Retina (tissue), 1 donor: ENCODE measurements at places on chromosomes 2 and 18.

GRCh38 chr2:29951576-29951975 lies 30.2 kb upstream of the ALK start:
- no peak for DNase-seq

DNA sequence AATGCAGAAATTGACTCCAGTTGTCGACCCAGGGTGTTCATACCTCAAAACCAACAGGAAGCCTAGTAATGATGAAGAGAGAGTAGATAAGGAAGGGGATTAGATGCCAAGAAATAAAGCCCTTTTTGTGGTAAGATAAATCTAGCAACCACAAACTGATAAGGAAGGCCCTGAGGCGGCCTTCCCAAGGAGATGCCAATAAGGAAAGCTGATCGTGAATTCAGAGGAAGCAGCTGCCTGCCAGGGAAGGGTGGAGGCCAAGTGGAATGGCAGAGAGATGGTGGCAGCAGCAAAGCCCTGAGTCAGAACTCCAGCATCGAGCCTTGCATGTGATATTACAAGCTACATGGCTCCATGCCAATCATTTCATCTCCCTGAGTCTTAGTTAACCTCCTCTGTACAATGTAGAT lies 126.3 kb downstream of the IRS1 start:
- no peak for DNase-seq

DNA sequence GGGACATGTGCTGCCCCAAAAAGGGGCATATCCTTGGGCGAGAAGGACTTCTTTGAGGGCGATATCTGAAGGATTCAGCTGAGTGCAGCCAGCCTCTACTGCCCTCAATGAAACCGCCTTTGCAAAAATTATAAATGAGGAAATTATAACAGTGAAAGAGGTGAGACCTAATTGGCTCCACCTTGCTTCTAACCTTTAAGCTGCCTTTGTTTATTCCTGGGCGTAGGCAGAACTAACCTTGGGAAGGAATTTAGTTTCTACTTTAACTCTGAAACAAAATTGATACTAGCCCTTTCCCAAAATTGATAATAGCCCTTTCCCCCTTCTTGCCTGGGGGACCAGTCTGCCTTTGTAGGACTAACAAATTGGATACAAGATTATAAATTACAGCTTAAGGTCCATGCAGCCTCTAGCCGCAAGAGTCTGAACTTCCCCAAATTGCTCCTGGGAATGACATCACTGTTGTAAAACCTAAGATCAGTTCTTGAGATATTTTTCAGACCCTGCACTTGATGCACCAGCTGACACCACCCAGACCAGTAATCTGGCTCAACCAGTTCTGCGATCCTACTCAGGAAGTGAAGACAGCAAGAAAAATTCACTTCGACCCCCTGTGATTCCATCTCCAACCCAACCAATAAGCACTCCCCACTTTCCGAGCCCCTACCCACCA lies 36.0 kb upstream of the ASAP2 start:
- no peak for DNase-seq

GRCh38 chr2:11022064-11022463 lies 110.3 kb downstream of the KCNF1 start:
- DNase-seq, result no peak

- no peak for DNase-seq
Observed at GRCh38 chr18:72206814-72207213, 337.3 kb downstream of the CBLN2 start.

DNA sequence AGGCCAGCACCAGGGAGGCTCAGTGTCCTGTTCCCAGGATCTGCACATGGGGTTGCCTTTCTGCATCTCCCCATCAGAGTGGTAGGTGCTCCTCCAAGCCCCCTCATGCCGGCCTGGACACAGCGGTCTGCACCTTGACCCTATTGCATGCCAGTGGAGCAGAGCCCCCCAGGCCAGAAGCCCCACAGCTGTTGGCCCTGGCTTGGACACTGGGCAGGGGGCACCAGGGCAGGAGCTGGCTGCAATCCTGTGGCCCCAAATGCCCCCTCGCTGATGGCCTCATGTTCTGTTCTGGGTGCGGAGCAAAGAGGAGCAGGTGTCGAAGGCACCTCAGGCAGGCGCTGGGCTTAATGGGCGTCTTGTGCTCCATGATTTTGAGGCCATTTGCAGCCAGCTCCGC lies 62.7 kb downstream of the CCDC74A start:
- no peak for DNase-seq

DNA sequence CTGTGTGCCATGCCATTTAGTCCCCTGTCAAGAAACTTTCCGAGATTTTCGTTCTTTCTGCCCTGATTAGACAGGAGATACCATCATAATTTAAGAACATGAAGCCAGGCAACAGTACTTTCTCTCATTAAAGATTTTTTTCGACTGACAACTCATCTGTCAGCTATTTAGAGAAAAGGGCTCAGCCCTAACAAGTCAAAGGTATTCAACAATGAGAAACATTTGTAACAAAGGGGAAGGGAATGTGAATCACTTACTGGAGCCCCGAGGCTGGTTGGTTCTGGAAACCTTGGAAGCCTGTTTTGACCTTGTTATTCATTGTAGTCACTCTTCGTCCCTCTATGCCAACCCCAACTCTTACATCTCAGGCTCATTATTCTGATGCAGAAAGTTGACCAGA lies 199.4 kb downstream of the SPP2 start:
- DNase-seq, result no peak

- no peak for DNase-seq
Observed at GRCh38 chr18:28372186-28372585, 195.3 kb upstream of the CDH2 start.

GRCh38 chr18:48713309-48713708 lies 174.5 kb downstream of the CTIF start:
- DNase-seq, result peak; percentile 54

GRCh38 chr2:8389431-8390108 lies 292.3 kb upstream of the ID2 start:
- DNase-seq, result no peak

DNA sequence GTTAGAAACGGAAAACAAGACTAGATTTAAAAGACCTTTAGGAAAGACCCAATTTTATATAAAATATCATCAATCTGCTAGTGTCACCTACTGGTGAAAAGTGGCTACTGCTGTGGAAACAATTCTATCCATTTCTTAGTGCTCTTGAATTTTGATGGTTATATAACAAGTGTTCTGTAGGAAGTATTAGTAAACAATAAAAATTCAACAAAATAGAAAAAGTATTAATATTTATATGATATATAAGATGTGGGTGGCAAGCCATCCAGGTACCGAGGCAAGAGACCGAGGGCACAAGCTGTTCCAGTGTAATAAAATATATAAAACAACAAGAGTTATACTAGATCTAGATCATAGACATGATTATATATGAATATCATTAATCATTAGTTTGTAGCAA lies 6.2 kb upstream of the TMEM87B start:
- DNase-seq, result peak; percentile 15

- DNase-seq, result peak; percentile 75
Observed at GRCh38 chr18:27605107-27605834, 420.2 kb upstream of the CHST9 start.

DNA sequence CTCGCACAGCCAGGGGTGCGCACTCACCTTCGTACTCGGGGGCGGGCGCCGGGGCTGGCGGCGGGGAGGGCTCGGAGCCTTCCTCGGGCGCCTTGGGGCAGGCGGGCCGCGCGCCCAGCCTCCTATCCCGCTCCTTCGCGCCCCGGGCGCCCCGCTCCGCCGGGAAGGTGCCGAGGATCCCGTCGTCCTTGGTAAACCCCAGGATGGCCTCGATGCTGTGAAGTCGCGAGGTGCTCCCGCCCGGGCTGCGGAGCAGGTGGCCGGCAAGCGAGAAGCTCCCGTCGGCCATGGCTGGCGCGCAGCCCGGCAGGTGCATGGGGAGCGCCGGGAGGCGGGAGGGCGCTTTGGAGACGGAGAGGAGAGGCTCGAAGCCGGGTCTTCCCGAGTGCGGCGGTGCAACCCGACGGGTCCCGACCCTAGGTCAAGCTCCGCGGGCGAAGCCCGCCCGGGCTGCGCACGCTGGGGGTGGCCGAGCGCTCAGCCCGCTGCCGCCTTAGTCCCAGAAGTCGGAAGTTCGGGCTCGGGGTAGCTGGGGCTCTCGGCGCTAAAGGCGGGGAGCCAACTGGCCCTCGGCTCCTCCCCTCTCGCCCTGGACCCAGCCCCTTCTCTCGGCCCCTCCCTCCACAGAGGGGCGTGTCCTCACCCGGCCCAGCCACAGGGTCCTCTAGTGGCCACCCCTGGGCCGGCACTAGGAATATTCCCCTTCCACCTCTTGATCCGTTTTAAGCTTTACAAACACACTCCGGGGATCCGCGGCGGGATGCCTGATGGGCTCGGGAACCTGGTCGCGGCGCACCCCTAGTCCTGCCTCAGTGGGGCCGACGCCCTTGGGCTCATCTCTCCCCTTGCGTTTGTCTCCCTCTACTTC lies at the start of gene RAX:
RAX (minus strand) TSS at position 564 of the 868 bp plus-strand sequence; CDS start at position 316, 248 bp downstream.
- peak; percentile 98 for DNase-seq

DNA sequence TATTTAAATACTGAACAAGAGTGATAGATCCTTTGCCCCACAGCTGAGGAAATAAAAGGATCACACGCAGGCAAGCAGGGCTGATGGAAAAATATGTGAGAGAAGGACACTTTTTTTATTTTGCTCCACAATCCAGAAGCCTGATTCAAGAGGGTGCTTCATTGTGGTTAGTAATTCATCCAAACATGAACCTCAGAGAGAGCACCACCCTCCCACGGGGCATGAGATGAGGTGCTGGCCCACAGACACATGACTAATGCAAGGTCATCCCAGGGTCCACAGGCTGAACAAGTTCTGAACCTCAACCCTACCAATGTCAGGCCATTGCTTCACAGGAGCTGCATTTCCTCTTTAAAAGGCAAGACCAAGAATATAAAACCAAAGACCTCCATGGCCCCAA lies 239.6 kb downstream of the MREG start:
- DNase-seq, result no peak

DNA sequence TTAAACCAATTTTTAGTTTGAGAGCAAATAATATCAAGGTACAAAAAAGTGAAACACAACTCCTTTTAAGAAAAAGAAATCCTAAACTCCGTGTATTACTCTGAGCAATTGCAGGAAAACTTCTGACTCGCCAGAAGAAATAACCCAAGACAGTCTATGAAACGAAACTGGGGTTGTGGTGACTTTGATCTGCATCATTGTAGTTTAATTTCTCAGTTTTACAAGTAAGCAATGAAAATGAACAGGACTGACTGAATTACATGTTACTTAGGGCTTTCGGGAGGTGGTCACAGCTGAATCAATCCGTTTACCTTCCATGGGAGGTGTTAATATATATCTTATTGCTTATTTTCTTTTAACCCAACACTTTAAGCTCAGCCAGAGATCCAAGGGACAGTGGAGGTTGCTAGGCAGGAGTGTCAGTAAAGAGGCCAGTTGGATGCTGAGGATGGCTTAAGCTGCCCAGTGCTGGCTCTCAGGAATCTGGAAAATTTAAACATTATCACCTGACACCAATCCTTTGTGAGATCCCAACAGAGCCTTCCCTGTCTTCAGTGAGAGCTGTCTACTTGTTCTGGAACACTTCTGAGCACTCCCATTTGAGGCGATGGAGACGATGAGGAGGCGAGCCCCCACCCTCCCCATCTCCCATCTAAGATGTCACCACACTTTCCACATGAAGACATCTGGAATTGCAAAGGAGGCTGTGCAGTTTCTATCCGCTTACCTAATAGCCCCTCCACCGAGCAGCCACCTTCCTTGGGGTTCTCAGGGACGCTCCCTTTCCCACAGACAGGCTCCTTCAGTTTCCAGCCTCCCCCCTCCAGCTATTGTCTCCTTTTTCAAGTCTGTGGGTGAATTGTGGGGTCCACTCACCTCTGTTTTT lies 3.6 kb upstream of the RAB31 start:
- no peak for DNase-seq

- DNase-seq, result no peak
Observed at GRCh38 chr2:180583441-180584140, 396.8 kb upstream of the UBE2E3 start.

- DNase-seq, result no peak
Observed at GRCh38 chr2:157751462-157752058, 122.9 kb upstream of the ACVR1C start.

- no peak for DNase-seq
Observed at GRCh38 chr18:76670564-76671288, 151.6 kb upstream of the ZNF236 start.

- DNase-seq, result no peak
Observed at GRCh38 chr2:9430316-9431293, 7.2 kb downstream of the CPSF3 start.

- DNase-seq, result no peak
Observed at GRCh38 chr2:120700659-120701058, 35.0 kb upstream of the GLI2 start.

DNA sequence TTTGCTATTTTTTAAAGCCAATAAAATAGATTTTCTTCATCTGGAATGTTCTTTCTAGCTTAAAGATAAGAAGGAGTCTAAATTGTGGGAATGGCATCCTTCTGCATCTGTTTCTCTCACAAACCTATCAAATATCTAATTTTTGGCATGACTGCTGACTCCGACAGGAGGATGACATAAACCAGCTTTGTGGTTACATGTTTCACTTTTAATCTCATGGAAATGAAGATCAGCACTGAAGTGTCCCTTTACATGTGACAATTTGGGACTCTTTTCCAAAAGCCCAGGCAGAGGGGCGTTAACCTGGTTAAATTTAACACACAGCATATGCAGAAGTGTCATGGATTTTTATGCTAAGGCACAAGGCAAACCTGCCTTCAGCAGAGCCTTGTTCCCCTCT lies 694.7 kb downstream of the ARHGAP15 start:
- no peak for DNase-seq

- no peak for DNase-seq
Observed at GRCh38 chr2:124805060-124805459, 780.0 kb downstream of the CNTNAP5 start.

DNA sequence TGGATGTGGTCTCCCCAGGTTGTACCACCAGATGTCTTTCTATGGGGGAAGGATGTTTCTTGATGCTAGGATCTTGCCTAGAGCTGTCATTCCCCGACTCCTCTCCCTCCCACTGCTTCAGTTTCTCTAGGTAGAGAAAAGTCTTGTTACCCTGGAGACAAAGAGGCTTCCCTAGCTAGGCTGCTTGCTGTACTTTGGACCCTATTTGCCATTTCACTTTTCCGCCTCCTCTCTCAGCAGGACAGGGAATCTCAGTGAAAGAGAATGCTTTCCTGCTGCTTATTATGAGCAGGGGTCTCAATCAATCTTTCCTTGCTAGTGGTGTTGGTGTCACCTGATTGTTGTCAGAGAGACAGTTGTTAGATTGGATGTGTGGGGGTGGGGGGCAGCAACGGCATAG lies 818.8 kb upstream of the GYPC start:
- DNase-seq, result peak; percentile 30

GRCh38 chr2:85954192-85954589 lies 65.4 kb upstream of the ST3GAL5 start:
- DNase-seq, result no peak

GRCh38 chr2:236988690-236989624 lies 96.7 kb upstream of the COPS8 start:
- DNase-seq, result no peak

- no peak for DNase-seq
Observed at GRCh38 chr2:8451273-8451672, 230.6 kb upstream of the ID2 start.

- DNase-seq, result peak; percentile 63
Observed at GRCh38 chr2:5914811-5915611, 222.8 kb downstream of the SOX11 start.
